Placental pericyte (primary cell): ENCODE measurements at places on chromosomes 13 and 19. TPM values are rescaled to one million over a fixed set of nuclear protein-coding genes. Genes with fewer than 3 reads are reported as not detected.

Gene S1PR4
- not detected in 2 replicates for total RNA-seq

Gene DHDH
- 0.44 TPM in 1 of 2 replicates, not detected in the other for total RNA-seq

Gene KIR2DL1
- not detected in 2 replicates for total RNA-seq

Gene SIGLEC8
- total RNA-seq, result not detected in 2 replicates

Gene BRME1
- total RNA-seq, result 0.43 and 0.44 TPM in 2 replicates

Gene LAMP1
- 128 and 172 TPM in 2 replicates for total RNA-seq

Gene SIGLEC5
- not detected in 2 replicates for total RNA-seq
